Stimulated activated CD4-positive, alpha-beta T cell treated with anti-CD3 and anti-CD28 coated beads, Interleukin-12 subunit alpha, Interleukin-12 subunit beta, amount 100 ng/mL, for 48 hours (primary cell): ENCODE measurements at places on chromosomes 13 and 19.
A peak's percentile ranks its signal among the peaks of the same experiment; 100 is the strongest.

GRCh38 chr13:68232351-68233130, 1002.4 kb upstream of the PCDH9 start:
- no peak for DNase-seq

- DNase-seq = no peak
These were observed 97.1 kb downstream of the CYSLTR2 start for GRCh38 chr13:48750588-48751383.

GRCh38 chr13:21517576-21517975, 58.5 kb upstream of the ZDHHC20 start:
- DNase-seq = no peak

DNA sequence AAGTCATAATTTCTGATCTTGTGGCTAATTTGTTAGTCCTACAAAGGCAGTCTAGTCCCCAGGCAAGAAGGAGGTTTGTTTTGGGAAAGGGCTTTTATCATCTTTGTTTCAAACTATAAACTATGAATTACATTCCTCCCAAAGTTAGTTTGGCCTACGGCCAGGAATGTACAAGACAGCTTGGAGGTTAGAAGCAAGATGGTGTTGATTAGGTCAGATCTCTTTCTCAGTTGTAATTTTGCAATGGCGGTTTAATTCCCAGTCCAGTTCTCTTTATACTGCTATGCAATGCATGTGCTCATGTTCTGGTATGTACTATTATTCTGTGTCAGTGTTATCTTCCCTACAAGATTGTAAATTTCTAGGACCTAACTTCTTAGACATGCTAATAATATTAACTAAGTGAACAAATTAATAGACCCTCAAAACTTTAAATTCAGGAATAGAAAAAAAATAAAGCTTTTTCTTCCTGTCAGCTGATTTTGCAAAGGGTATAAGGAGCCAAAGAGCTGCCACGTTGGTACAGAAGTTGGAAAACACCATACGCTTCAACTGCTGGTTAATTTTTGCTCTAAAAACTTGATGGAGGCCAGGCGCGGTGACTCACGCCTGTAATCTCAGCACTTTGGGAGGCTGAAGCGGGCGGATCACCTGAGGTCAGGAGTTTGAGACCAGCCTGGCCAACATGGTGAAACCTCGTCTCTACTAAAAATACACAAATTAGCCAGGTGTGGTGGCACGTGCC, 1.3 kb upstream of the DNAJC15 start:
- no peak for DNase-seq

GRCh38 chr13:61162636-61163035, 253.0 kb downstream of the PCDH20 start:
- DNase-seq = no peak

GRCh38 chr13:110836605-110836903, 78.3 kb downstream of the ANKRD10 start:
- DNase-seq = no peak

DNA sequence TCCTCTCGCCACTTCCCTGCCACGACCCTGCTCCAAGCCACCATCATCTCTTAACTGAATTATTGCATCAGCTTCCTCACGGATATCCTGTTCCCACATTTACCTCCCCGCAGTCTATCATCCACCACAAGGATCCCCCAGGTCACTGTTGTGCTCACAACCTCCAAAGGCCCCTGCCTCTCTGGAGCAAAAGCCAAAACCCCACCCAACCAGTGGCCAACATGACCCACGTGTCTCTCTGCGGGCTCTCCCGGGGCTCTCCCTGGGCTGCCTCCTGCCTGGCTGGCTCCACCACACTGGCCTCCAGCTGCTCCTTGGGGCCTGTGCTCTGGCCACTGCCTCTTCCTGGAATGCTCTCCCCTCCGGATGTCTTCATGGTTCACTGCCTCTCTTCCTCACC, 809.3 kb downstream of the UQCRFS1 start:
- no peak for DNase-seq

DNA sequence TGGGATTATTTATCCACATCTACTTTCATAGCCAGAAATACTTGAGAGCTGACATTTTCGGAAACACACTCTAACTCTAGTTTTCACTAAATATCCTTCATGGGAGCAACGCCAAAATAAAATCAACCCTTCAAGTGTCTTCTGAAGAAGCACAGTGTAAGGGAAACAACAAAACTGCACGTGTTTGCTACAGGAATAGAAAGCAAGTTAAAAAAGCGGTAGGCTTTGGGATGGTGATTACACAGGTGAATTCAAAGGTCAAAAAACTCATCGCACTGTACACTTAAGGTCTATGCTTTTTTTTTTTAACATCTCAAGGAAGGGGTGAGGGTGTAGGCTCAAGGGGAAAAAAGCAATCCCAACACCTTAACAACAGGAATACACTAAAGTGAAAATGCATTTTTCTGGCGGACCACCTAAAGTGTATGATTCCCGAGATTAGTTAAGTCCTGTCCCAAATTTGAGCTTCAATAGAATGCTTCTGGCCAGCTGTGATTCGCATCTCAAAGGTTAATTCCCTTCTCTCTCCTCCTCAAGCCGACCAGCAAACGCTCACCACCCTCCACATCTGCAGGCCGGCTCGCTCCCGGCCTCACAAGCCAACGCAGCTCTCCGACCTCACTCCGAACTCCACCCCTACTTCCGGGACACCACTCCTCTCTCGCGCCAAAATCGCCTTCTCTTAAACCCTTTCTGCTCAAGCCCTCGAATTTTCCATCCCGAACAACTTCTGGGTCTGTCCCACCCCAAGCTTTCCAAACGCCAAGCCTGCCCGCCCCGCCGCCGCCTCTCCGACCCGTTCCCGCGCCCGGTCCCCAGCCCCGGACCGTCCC, 1.1 kb downstream of the ARGLU1 start:
- DNase-seq = peak; percentile 25

DNA sequence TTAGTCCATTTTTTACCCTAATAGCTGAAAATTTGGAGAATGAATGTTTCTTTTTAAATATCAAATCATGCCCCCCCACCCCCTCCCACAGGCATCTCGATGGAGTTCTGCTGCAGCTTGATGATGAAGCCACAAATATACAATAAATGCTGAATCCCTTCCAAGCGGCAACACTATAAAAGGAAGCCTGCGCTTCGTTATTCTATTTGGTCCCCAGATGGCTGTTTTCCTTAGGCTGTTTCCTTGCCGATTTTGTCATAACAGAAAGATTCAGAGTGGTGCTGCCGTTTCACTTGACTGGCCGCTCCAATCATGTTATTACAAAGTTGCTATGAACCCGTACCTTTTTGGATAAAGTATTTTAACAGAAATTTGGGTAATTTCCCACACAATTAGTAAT, 79.5 kb downstream of the MYO16 start:
- no peak for DNase-seq

DNA sequence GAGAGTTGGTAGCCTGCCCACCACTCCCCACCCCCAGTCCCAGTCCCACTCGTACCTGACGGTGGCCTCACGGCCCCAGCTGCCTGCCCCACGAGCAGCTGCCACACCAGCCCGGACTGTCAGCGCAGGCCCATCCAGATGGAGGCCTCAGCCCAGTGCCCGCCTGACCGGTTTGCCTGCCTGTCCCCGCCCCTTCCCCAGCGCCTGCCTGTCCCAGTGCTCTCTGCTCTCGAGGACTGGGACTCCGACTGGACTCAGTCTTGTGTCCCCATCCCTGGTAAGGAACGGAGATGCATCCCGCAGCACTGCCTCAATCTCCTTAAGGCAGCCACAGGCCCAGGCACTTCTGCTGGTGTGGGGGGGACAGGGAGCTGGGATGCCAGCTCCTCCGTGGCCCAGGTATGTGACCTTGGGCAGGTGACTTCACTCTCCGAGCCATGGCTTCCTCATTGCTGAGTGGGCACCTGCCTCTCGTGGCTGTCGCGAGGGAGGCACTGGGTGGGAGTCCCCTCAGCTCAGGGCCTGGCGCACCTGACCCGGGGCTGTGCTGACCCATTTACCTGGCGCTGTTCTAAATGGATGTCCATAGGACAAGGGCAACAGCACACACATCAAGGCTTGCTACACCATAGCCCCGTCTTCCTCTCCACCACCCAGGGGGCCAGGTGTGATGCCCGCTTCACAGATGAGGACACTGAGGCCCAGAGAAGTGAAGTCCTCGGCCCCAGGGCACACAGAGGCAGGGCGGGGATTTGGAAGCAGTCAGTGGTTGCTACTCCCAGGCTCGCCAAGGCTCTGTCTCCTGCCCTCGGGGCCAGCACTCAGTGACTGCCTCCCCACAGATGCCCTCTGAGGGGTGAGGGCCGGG, at the start of gene NKPD1:
Gene NKPD1 (minus strand): TSS at position 113 of the 868 bp plus-strand sequence. CDS start 832 bp downstream, outside the sequence.
- DNase-seq = no peak
